Left hindlimb (tissue), 1 donor: ENCODE measurements at places on chromosomes 12 and 14.

DNA sequence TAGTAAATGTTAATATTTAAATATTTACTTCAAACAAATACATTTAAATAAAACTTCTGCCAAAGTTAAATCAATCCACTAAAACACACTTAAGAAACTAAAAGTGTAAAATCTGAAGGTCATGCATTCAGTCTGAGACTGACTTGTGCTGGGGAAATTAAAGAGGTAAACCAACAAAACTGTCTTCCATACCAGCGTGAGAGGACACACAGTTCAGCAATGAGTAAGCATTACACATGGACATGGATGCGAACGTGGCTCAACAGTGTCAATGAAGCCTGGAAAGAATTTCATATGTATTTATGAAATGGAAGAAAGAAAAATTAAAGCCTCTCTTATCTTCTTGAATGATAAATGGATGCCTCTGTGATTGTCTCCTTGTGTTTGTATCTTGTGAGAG lies 1052.3 kb downstream of the AACS start:
- DNase-seq = no peak

- DNase-seq = no peak
Measured at GRCh38 chr14:99972748-99973466, 92.3 kb upstream of the EVL start.

- DNase-seq = no peak
Measured at GRCh38 chr12:112782943-112783342, 8.6 kb upstream of the RPH3A start.

- DNase-seq = no peak
Measured at GRCh38 chr14:71230897-71231296, 323.6 kb downstream of the PCNX1 start.

- DNase-seq = no peak
Measured at GRCh38 chr14:95522116-95522515, 5.7 kb upstream of the SYNE3 start.

GRCh38 chr14:53367644-53368026 lies 214.5 kb upstream of the DDHD1 start:
- peak; percentile 75 for DNase-seq

DNA sequence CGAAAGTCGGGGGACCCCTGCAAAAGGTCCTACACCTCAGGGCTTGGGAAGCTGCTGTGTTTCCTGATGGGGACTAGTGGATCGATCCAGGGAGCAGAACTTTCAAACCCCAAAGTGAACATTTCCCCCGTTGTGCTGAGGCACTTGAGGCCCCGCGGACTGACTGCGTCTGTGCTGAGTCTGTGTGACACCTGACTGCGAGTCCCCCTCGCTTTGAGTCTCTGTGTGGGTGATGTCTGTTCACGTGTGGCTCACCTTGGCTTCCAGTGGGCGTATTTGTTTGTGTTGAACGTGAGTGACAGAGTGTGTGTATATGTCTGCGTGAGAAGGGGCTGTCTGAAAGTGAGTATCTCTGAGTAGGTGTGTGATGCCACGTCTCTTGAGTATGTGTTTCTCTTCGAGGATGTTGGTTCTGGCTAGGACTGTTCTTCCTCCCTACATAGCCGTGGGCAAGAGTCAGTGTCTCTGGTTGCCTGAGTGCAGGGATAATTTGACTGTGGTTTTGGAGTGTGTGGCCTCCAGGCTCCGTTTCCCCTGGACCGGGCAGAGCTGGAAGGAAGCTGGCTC lies 1.3 kb downstream of the TEAD4 start:
- DNase-seq = no peak

DNA sequence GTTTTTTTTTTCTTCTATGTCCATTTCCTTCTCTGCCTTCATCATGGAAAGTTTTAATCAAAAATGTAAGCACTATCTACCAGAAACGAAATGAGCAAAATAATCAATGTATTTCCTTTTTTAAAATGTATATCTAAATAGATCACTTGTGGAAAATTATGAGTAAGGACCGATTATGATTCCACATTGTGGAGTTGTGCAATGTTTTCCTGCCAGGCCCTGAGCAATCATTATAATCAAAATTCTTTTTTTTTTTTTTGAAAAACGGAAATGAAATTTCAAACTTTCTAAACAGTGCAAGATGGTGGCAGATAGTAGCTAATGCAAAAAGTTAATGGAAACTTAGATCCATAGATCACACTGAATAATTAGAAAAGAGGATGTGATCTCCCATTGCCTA lies 1074.6 kb upstream of the TMEM132C start:
- no peak for DNase-seq

GRCh38 chr14:74491956-74492775 lies 939 bp downstream of the NPC2 start:
- DNase-seq = no peak

GRCh38 chr14:75441728-75442127 lies 13.9 kb downstream of the JDP2 start:
- no peak for DNase-seq

GRCh38 chr14:56807386-56808109 lies 2.7 kb downstream of the OTX2 start:
- no peak for DNase-seq

DNA sequence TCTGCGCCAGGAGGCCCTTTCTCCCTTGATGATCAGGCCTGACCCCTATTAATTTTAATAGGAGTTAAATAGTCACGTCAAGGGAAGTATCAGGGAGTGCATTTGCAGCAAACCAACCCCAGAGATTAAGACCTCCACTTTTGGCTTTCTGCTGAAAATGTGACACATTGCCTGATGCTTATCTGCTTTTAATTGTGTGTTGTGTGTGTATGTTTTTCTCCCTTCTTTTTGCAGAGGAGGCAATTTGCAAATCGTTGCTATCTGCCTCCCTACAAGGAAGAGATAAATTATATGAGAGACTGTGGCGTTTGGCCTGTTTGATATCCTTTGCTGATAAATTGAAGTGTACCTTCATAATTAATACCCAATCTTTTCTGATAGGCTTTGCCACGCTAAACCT lies 822.9 kb downstream of the VRK1 start:
- DNase-seq = no peak

GRCh38 chr12:104576980-104577580 lies 120.3 kb downstream of the CHST11 start:
- no peak for DNase-seq

- no peak for DNase-seq
Measured at GRCh38 chr12:50859621-50860310, 17.0 kb downstream of the TMPRSS12 start.

DNA sequence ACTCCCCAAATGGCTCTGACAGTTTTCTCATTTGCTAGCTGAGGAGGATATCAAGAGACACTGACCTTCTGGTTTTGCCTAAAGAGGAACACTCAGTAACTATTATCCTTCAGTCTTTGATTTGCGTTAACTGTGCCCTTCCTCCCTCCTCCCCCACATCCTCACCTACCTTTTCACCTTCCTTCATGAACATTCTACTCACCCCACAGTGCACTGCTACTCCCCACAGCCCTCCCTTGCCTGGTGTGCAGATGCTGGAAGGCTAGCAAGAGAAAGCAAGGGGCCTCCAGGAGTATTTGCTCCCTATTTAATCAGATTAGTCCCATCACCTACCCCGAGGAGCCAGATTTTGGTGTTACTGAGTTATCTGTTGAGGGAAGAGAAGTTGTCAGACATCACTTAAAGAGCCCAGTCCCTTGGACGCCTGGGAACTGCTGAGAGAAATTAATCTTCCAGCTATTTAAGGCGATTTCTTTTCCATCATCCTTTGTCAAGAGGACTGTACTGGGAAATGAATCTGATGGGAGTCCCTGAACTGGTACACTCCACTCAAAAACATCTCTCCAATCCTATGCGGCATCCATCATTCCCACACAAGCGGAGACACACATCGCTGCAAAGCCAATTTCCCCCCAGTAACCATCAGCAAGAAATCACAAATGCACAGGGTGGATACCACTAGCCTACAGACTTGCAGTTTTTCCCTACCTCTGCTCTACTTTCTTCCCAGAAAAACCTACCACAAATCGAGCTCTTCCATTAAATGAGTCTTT lies 11.5 kb downstream of the PSMB5 start:
- no peak for DNase-seq

- DNase-seq = no peak
Measured at GRCh38 chr14:36582011-36582873, at the start of gene NKX2-8. TSS of gene NKX2-8 (minus strand) at chr14:36582614. CDS start at chr14:36582389, 225 bp downstream.

GRCh38 chr12:33586576-33586975 lies 147.0 kb upstream of the SYT10 start:
- no peak for DNase-seq

GRCh38 chr14:61213920-61214319 lies 67.2 kb downstream of the TMEM30B start:
- DNase-seq = no peak

- no peak for DNase-seq
Measured at GRCh38 chr12:39923364-39923763, 182.5 kb downstream of the SLC2A13 start.

DNA sequence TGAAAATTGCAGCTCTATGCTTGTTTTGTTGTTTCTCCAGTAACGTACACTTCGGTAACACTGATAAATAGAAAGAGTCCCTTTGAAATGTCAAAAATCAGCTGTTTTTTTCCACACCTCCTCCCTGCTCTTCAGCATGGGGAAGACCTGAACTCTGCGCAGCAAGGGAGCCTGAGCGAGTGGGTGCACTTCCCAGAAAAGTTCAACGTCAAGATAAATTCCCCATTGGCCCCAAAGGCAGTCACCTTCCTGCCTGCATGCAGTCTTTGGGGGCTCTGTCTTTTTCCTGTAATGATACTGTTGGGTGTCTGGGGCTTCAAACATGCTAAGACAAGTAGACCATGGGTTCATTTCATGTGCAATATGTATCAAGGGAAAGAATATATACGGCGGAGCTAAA lies 8.8 kb upstream of the FOXG1 start:
- no peak for DNase-seq

DNA sequence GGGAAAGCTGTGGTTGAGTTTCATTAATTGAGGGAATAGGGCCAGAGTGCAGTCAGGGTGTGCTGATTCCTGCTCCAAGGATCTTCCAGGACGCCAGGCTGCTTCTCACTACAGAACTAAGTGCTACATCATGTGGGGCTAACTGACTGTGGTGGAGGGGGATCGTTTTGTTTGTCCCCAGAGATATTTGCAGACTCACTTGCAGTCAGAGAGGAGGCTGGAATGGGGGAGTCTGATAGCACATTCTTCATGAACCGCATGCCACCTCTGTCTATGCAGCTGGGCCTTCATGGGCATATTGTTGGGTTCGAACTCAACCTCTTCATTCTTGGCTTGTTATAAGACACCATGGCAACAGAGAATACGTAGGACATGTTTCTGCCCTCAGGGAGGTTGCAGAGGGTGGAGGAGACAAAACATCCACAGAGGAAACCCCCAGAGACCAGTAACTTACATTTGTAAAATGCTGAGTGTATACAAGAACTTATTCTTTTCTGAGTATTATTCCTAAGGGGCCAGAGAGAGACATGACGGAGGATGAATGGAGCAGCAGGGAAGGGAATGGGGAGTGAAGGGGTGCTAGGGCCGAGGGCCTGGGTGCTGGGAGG lies 13.0 kb downstream of the KRT7 start:
- DNase-seq = no peak

DNA sequence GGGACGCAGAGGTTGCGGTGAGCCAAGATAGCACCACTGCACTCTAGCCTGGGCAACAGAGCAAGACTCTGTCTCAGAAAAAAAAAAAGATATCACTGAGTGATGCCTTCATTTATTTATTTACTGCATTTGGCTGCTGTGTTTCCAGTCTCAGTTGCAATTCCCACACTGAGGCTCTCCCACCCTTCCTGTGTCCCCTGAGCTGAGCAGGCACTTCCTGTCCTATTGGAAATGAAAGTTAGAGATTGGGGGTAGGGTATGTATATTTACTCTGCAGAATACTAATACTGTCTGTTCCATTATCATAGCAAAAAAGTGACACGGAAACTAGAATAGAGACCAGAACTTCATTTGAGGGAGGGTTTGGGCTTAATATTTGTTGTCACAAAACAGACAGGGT lies 1.6 kb upstream of the RBMS2 start:
- no peak for DNase-seq

GRCh38 chr14:38285962-38286361 lies 30.1 kb upstream of the CLEC14A start:
- DNase-seq = no peak

DNA sequence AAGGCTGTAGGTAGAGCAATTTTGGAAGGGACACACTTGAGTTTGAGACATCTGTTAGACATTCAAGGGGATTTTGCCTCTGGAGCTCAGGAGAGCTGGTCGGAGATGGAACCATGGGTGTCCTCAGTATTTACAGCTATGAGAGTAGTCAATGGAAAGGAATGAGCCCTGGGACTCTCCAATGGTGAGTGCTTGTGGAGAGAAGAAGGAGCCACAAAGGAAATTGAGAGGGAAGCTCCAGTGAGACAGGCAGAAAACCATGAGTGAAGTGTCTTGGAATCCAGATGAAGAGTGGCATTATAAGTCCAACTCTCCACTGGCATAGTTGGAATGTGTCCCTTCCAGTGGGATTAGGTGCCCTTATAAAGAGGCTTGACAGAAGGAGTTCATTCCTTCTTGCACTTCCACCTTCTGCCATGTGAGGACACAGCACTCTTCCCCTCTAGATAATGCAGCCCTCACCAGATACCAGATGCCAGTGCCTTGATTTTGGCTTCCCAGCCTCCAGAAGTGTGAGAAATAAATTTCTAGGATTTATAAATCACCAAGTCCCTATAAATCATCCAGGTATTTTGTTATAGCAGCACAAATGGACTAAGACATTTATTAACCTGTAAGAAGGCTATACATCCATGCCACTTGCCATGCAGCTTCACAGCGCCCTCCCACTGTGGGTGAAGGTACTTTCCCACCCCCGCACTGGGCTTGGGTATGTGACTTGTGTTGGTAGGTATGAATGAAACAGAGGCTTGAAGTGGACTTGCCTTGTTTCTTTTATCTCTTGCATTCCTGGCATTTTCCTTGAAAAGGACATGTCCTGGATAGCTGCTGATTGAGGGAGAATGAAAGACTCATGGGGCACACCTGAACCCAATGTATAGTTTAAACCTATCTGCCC lies 27.3 kb downstream of the LLPH start:
- no peak for DNase-seq

DNA sequence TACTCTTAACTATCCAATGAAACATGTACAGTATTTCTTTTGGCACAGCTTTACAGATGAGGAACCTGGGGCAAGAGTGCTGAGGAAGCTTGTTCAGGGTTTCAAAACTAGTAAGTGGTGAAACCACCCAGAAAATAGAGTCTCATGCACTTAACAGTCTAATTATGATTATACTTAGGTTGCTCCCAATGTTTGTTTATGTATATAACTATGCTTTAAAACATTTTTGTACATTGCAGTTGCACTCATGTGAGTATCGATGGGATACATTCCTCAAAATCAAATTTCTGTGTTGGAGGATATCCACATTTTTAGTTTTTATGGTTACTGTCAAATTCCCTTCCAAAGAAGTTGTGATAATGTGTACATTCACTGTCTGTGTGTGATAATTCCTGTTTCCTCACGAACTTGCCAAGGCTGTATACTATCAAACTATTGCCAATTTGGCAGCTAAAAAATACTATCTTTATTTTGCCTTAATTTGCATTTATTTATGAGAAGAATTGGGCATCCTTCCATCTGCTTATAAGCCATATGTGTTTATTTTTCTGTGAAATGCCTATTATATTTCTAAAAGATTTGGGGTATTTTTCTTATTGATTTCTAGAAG lies 143.9 kb upstream of the SSTR1 start:
- no peak for DNase-seq

GRCh38 chr12:15171012-15171655 lies 50.1 kb downstream of the RERG start:
- no peak for DNase-seq

- no peak for DNase-seq
Measured at GRCh38 chr12:50088577-50089335, 3.6 kb downstream of the SMARCD1 start.

GRCh38 chr12:104526751-104527150 lies 70.0 kb downstream of the CHST11 start:
- no peak for DNase-seq

GRCh38 chr12:1474574-1475153 lies 119.7 kb downstream of the FBXL14 start:
- DNase-seq = peak; percentile 66
